ENCODE measurements at places on chromosomes 5 and 9.

DNA sequence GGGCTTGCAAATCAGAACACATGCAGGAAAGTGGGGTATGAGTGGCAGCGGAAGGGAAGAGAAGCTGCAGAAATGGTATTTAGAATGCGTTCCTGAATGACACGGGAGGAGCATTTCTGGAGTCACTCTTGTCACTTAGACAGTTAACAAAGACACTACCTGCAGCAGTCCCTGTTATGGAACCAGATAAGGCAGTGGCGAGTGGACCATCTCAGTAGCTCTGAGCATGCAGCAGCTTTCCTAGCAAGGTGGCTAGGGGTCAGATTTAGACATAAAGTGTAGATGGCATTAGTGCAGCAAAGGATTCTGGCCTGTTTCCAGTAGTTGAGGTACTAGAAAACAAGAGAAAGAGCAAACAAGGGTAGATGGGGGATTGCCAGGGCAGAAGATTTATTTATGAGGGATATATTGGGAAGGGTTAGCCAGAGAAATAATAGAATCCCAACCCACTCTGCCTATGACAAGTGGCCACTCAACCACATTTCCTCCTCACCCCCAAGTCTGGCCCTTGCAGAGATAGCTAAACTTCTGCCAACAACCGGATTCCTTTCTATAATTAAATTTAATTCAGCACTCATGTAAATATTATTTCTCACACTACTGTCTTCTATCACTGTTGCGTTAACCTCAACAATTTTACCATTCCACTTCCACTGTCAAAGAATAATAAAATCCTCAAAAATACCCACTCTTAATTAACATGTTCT is 201.6 kb downstream of the DCP2 start:
- no peak for DNase-seq

GRCh38 chr5:126182971-126183695 is 240.1 kb upstream of the GRAMD2B start:
- no peak for DNase-seq

DNA sequence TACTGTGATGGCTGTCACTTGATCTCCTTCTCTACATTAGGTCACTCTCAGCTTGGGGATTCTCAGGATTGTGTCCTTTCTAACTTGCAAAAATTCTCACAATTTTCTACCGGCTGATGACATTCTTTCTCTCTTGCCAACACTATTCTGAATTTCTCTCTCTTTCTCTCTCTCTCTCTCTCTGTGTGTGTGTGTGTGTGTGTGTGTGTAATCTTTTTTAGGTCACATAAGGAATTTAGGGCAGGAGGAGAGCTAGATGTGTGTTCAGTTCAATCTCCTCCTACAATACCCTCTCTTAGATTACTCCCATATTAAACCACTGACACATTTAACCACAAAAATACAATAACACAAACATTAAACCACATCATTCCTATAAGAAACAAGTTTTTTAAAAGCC is 242.3 kb upstream of the NREP start:
- DNase-seq = no peak

DNA sequence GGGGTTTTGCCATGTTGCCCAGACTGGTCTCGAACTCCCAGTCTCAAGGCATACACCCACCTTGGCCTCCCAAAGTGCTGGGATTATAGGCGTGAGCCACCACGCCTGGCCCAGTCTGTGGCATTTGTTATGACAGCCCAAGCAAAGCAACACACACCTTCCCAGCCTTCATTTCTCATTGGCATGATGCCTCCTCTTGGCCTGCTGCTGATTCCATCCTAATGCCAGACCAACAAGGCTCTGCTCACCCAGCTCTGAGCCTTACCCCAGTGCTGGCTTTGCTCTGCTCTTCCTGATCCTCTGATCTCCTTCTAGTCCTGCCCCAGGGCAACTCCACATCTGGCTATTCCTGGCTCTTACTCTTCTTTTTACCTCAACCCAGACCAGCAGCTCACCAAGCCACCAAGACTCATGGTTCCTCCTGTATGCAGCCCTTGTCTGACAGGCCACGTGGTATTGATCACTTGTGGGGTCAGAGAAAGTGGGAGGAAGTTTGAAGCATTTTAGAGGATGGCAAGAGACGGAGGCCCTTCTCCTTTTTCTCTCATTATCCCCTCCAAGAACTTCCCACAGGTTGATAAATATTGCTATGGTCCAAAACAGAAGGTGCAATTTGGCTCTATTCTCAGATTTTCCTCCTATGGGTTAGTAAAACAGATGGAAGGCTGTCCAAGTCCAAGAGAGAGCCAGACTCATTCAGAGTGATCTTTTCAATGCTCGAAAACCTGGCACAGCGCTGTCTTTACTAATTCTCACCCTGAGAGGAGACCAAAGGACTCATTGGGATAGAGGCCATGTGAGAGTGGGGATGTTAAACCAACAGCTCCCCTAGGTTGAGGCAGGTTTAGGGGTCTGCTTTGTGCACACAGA is 958 bp downstream of the CD180 start:
- no peak for DNase-seq

DNA sequence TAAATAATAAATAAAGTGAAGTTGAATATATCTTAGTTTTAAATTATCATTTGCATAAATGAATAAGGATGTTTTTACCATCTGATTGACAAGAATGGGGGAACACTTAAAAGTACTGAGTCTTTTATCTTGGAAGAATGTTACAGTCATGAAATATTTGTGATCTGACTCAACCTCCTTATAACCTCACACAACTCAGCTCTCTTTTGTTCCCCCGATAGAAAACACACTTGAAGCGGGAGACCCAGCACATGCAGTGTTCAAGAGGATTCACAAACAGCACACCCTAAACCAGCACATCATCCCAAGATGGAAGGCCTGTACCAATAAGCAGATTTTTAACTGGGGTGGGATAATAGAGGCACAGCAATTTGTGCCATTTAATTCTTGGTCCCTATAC is 15.5 kb downstream of the BAAT start:
- no peak for DNase-seq

DNA sequence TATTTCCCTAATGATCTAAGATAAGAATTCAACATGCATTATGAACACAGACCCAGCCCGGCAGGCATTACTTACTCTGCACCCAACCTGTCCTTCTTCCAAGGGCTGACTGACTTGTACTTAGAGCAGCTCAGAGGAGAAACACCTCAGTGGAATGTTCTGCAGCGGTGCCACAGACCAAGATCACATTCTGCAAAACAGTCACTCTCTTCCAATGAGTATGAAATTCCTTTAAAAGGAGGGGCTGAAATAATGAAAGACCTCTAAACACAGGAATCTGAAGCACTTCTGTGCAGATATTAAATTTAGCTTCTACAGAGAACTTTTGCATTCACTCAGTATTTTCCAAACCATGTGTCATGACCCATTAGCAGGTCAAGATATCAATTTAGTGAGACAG is 172.9 kb downstream of the ZDHHC21 start:
- DNase-seq = no peak

GRCh38 chr9:125654121-125654520 is 52.9 kb downstream of the MAPKAP1 start:
- DNase-seq = no peak

- DNase-seq = no peak
Observed at GRCh38 chr5:164073081-164073480, 567.7 kb downstream of the MAT2B start.

DNA sequence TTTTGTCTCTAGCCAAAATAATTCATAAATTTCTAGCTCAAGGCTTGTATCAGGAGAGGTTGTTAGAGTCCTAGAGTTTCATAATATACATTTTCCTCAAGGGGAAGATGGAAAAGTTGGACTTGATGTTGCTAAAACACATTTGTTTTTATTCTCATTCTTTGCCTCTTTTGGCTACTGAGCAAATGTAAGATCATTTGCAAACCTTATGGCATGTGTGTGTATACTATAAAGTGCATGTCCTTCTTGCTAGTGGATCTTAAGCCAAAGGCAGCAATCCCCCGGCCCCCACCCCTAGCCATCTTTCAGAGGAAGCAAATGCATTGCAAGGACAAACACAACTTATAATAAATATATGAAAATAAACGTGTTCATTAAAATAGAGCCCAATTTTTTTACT is 43.0 kb downstream of the ADAMTSL1 start:
- DNase-seq = no peak

DNA sequence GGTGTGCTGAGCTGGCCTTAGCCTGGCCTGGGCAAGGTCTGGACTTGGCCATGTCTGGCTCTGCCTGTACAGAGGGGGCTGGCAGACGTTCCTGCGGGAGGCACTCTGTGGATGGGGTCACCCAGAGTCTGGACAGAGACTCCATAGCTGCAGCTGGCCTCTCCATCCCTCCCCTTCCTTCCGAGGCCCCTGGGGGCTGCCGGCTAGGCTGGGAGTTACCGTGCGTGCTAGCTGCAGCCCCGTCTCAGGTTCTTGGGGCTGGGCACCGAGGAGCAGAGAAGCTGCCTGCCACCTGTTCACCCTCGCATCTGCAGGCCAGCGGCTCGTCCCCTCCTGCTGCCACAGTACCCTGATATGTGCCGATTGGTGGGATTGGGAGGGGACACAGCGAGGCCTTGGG is 63.4 kb downstream of the RXRA start:
- no peak for DNase-seq

- no peak for DNase-seq
Observed at GRCh38 chr5:58412932-58413331, 47.0 kb downstream of the PLK2 start.

- no peak for DNase-seq
Observed at GRCh38 chr5:130652176-130652575, 512.9 kb downstream of the HINT1 start.

DNA sequence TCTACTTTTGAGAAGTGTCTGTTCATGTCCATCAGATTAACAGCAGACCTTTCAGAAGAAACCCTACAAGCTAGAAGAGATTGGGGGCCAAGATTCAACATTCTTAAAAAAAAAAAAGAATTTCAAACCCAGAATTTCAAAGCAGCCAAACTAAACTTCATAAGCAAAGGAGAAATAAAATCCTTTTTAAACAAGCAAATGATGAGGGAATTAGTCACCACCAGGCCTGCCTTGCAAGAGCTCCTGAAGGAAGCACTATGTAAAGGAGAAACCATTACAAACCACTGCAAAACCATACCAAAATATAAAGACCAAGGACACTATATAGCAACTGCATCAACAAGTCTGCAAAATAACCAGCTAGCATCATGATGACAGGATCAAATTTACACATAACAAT is 124.6 kb upstream of the PDE4D start:
- DNase-seq = no peak

- no peak for DNase-seq
Observed at GRCh38 chr5:178895615-178896571, at the start of gene ZFP2. Gene ZFP2 (plus strand): TSS chr5:178895913. CDS start chr5:178931314, 35,401 bp downstream.

DNA sequence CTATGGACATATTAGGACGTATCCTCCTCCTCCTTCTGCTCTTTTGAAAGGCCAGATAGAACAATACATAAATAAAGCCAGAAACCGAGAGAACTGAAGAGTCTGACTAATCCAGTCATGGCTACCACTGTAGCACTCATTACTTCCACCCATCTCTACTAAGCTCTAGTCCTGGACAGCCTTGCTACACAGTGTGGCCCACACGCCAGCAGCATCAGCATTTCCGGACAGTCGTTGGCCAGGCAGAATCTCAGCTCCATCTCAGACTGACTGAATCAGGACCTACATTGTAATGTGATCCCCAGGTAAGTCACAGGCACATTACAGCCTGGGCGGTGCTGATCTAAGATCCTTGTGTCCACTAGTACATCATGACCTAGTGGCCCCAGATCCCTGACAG is 182.9 kb downstream of the DRD1 start:
- no peak for DNase-seq

- DNase-seq = no peak
Observed at GRCh38 chr9:89842267-89842768, 237.5 kb downstream of the GADD45G start.

DNA sequence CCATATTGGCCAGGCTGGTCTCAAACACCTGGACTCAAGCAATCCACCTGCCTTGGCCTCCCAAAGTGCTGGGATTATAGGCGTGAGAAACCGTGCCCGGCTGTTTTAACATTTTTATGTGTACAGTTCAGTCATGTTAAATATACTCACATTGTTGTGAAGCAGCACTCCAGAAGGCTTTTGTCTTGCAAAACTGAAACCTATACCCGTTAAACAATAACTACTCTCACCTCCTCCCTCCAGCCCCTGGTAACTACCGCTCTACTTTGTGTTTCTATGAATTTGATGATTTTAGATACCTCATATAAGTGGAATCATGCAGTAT is 23.1 kb upstream of the SHB start:
- no peak for DNase-seq

- DNase-seq = no peak
Observed at GRCh38 chr9:92528522-92528849, 7.3 kb downstream of the ECM2 start.

GRCh38 chr5:132460846-132461568 is 29.6 kb downstream of the IRF1 start:
- no peak for DNase-seq

- DNase-seq = no peak
Observed at GRCh38 chr5:93578813-93579691, 2.0 kb downstream of the NR2F1-AS1 start.

GRCh38 chr5:169904508-169904907 is 75.8 kb downstream of the INSYN2B start:
- no peak for DNase-seq

- DNase-seq = no peak
Observed at GRCh38 chr9:847505-847904, 6.0 kb downstream of the DMRT1 start.

DNA sequence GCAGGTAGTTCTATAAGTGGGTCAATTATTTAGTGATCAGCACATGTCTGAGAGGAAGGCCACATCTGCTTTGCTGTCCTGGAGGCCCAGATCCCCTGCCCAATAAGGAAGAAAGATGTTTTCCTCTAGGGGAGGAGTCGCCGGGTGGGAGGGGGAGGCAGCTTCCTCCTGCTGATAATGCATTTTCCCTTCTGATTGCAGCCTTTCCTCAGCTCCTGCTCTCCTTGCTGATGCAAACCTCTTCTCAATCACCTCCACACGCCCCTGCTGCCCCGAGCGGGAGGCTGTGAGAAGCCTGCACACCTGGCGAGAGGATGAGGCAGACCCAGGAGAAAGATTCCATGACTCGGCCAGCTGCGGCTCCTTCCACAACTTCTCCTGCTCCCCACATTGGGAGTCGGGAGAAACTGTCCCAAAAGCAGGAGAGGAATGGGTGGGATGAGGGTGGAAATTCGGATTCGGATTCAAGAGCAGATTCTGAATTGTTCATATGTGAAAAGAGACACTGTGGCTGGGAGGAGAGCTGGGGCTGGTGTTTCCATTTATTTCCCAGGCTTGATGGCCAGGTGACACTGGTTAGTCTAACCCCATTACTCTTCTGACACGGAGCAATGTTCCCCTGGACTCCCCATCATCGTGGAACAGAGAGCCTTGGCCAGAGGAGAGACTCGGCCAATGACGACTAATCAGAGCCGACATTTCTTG is 6.8 kb upstream of the NTNG2 start:
- DNase-seq = no peak

- DNase-seq = no peak
Observed at GRCh38 chr9:137988701-137989100, 111.1 kb downstream of the CACNA1B start.
